ENCODE measurements at places on chromosomes 1 and 21.

DNA sequence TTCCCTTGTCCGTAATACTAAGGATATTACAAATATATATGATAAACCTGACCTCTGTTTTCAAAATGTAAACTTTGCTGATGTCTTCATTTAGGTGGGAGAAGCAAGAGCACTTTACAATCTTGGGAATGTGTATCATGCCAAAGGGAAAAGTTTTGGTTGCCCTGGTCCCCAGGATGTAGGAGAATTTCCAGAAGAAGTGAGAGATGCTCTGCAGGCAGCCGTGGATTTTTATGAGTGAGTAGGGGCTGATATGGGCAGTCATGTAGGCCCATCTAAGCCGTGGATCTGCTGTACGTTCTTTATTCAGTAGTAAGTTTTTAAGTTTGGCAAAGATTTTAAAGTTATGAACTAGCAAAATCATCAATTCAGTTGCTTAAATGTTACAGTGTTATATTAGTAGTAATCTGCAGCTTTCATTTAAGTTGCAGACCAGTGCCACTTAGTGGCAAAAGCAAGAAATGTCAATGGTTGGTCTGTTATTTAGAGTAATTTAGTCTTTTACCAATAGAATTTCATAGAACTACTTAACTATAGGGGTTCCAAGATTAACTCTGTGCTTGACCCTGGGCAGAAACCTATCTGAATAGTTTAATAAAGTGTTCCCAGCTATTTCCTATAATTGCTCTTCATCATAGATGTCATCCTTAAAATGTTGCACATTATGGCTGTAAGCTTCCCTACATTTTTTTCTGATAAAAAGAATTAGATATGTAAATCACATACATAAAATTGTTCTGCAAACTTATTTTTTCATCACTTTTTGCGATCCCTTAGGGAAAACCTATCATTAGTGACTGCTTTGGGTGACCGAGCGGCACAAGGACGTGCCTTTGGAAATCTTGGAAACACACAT, 21.3 kb downstream of the GPSM2 start:
- peak; percentile 85 for DNase-seq

GRCh38 chr21:31670070-31670469, 10.6 kb downstream of the SOD1 start:
- DNase-seq: no peak

GRCh38 chr1:95366498-95366897, 132.5 kb downstream of the RWDD3 start:
- DNase-seq: no peak

GRCh38 chr21:42661688-42662429, 8.4 kb downstream of the PDE9A start:
- no peak for DNase-seq

GRCh38 chr1:180594723-180595122, 36.0 kb downstream of the OVAAL start:
- no peak for DNase-seq

DNA sequence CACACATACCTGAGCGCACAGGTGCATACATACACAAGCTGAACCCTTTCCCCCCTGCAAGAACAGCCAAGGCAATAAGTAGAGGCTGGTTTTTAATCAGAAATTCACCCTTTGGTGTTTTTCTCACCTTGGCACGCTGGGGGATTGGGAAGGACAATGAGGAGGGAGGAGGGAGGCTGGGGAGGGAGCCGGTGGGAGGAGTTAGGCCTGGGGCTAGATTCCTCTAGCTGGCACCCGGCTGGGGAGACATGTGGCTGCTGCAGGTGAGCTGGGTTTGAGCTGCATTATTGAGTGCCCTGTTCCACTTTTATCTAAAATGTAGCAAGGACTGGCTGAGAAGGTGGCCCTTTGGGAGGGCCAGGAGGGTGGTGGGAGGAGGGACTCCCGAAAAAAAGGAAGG, 97.8 kb upstream of the CSF3R start:
- no peak for DNase-seq

DNA sequence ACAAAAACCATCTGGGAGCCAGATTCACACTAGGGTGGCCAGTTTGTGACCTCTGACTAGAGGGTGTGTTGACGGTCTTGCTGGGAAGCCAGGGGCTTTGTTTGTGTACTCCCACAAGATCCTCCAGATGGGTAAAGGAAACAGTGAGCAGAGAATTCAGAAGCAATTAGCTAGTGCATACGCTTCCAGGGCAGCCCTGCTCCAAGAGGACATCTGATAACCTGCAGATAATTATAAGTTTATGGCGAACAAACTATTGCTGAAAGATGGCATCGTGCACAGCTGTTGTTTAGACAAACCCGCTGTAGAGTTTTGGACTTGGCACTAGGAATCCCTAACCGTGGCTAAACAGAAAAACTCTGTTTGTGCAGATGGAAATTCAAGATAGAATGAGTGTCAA, 326.4 kb downstream of the TGFB2 start:
- no peak for DNase-seq

- no peak for DNase-seq
Observed at GRCh38 chr1:113170519-113170918, 97.5 kb downstream of the LRIG2 start.

- DNase-seq: no peak
Observed at GRCh38 chr21:34737115-34737514, 68.3 kb downstream of the CLIC6 start.

GRCh38 chr1:110466646-110467280, 15.8 kb downstream of the PROK1 start:
- DNase-seq: no peak

- DNase-seq: no peak
Observed at GRCh38 chr1:104624538-104624937, 874.8 kb downstream of the AMY1C start.

DNA sequence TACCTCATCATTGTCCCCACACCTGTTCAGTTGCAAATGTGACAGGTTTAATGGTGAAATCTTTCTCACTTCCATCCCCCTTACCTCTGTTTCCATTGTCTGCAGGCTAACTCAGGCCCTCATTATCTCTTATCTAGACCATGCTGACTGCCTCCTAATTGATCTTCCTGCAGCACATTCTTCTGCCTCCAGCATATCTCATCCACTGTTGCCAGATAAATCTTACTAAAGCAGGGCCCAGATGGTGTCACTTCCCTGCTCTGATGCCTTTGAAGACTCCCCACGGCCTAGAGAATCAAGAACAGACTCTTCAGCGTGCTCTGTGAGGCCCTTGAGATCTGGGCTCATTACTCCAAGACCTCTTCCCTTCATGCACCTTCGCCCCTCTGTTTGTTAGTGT, 230.1 kb downstream of the DUSP10 start:
- DNase-seq: no peak

DNA sequence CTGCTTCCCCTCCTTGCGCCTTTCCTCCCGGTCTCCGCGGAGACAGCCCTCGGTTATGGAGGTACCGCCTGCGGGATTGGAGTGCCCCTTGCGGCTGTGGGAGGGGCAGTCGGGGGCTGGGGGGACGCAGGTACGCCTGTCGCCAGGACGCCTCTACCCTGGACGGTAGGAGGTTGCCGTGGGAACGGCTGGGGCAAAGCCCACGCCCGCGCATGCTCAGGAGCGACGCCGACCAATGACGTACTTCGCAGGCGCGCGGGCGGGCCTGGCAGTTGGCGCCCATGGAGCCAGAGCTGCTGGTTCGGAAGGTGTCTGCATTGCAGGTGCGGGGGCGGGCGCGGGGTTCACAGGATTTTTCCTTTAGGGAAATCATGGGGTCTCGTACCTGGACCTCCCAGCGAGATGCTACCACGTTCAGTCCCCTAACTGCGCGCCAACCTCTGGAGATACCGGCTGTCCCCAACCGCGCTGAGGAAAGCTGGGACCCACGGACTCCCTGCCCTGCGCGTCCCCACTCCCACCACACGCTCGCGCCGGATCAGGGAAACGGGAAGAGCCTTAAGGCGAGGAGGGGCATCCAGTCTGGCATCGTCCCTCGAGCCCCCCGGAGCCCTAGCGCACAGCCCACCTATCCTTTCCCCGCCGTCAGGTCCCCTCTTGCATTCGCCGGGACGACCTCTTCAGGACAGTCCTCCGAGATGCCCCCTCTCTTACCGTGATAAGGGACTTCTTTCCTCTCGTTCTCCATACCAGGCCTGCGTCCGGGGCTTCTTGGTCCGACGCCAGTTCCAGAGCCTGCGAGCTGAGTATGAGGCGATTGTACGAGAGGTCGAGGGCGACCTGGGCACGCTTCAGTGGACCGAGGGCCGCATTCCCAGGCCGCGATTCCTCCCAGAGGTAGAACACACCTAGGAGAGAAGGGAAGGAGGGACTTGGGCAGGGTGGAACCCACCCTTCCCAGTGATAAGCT, at the start of gene IQCC:
TSS of gene IQCC (plus strand) at position 271 of the 970 bp plus-strand sequence. CDS start at position 282, 11 bp downstream.
- DNase-seq: peak; percentile 95

- DNase-seq: no peak
Observed at GRCh38 chr1:111778541-111779051, 22.9 kb downstream of the DDX20 start.

DNA sequence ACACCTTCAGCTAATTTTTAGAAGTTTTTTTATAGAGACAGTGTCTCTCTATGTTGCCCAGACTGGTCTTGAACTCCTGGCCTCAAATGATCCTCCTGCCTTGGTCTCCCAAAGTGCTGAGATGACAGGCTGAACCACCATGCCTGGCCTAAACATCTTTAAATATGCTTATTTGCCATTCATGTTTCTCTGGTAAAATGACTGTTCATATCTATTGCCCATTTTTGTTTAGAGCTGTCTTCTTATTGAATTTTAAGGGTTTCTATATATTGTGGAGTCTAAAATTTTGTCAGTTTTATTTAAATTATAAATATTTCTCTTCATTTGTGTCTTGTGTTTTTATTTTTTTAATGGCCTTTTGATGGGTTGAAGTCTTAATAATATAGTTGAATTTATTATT, 3.0 kb upstream of the PM20D1 start:
- DNase-seq: no peak

DNA sequence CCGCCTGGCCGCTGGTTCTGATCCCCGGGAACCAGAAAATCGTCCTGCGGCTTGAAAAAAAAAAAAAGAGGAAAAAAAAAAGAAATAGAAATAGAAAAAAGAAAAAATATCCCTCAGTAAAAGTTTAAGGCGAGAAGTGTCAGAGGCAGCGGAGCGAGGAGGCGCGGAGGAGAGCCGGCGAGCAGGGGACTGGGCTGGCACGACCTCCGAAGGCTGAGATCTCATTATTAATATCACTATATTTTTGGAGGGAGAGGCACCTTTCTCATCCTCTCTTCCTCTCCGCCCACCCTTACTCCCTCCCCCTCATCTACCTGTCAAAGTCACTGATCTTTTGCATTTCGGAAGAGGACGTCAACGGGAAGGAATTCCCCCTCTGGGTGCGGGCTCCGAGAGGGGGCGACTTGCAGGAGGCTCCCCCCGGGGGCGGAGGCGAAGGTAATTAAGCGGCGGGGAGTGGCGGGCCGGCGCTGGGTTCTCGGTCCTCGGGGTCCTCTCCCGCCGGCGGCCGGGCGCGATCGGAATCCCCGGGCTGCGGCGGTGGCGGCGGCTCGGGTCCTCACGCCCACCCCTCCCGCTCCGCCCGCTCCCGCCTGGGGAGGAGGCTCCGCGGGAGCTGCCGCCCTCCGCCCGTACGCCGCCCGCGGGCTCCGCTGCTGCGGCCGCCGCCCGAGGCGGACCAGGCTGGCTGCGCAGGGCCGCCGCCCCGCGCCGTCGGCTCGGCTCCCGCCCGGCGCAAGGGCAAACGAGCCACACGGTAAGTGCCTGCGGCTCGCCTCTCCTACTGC, at the start of gene NTNG1:
TSS of gene NTNG1 (plus strand) at position 337 of the 788 bp plus-strand sequence.
- no peak for DNase-seq

GRCh38 chr1:64516803-64517568, 47.1 kb downstream of the CACHD1 start:
- DNase-seq: no peak

Measured in Karpas-422 (cell line).